ENCODE measurements at places on chromosomes 5 and 9.

- H3K27ac ChIP-seq, result no peak overlapping the region
- H3K4me3 ChIP-seq, result no peak overlapping the region
- DNase-seq, result no peak
- H3K36me3 ChIP-seq, result no peaks in the 10 kb centered on the region
- H3K27me3 ChIP-seq, result no peaks in the 10 kb centered on the region
Observed at GRCh38 chr5:33203931-33204330, 236.8 kb upstream of the TARS1 start.

- H3K36me3 ChIP-seq, result no peaks in the 10 kb centered on the region
- no peak for DNase-seq
- H3K27ac ChIP-seq, result no peak overlapping the region
Observed at GRCh38 chr5:98570661-98571191, 202.7 kb upstream of the RGMB start.

- H3K27me3 ChIP-seq, result no peaks in the 10 kb centered on the region
- H3K4me3 ChIP-seq, result peak overlapping the region; percentile 83
- H3K36me3 ChIP-seq, result no peaks in the 10 kb centered on the region
- peaks cover 46% of the 10 kb centered on the region for H3K4me1 ChIP-seq
- H3K27ac ChIP-seq, result peak overlapping the region; percentile 98
- peak; percentile 75 for DNase-seq
Observed at GRCh38 chr5:132496191-132496630, 5.6 kb upstream of the IRF1 start.

DNA sequence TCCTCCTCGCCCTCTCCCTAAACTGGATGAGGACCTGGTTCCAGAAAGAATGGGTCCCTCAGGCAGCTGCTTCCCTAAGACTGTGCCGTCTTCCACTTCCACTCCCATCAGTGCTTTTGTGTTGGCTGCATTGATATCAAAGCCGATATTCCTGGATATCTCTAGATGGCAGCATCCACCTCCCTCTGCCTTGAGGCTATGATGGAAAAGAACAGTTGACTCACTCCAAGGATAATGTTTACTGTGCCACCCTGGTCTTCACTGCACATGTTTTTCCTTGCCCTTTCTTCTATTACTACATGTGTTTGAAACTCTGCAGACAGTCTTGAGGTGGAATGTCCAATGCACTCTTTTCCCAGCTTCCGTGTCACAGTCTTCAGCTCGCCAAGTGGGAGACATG lies 211.6 kb downstream of the MAST4 start:
- H3K36me3 ChIP-seq, result no peaks in the 10 kb centered on the region
- DNase-seq, result no peak
- H3K27ac ChIP-seq, result no peak overlapping the region
- H3K4me1 ChIP-seq, result no peaks in the 10 kb centered on the region
- H3K27me3 ChIP-seq, result no peaks in the 10 kb centered on the region
- no peak overlapping the region for H3K4me3 ChIP-seq

GRCh38 chr5:134735243-134735642 lies 3.1 kb upstream of the CAMLG start:
- DNase-seq, result no peak
- no peaks in the 10 kb centered on the region for H3K27me3 ChIP-seq
- H3K4me3 ChIP-seq, result no peak overlapping the region
- H3K27ac ChIP-seq, result no peak overlapping the region
- H3K4me1 ChIP-seq, result peaks cover 7% of the 10 kb centered on the region

DNA sequence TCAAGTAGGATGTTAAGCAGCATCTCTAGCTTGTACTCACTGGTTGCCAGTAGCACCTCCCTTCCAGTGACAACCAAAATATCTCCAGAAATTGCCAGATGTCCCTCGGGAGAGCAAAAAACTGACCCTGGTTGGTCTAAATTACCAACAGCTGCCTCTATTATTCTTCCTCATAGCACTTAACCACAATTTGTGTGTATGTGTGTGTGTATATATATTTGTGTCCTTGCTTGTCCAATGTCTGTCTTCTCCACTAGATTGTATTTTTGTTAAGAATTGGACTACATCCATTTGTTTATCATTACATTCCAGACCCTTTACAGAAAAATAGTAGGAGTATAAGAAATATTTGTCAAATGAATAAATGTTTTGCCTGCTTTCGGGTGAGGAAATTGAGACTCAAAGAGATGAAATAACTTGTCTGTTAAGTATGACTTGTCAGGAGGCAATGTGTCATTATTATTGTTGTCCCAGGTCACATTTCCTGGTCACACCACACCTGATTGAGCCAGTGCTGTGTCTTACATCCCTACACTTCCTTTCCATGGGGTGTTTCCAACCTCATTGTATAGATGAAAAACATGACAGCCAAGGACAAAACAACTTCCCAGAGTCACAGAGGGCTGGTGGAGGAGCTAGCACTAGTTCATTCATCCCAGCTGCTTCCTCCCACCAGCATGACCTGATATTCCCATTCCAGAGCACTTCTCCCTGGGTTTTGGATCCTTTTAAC lies 11.4 kb upstream of the GRPEL2 start:
- DNase-seq, result no peak
- no peaks in the 10 kb centered on the region for H3K4me1 ChIP-seq
- peaks cover 60% of the 10 kb centered on the region for H3K36me3 ChIP-seq
- peak overlapping the region; percentile 28 for H3K27ac ChIP-seq
- no peaks in the 10 kb centered on the region for H3K27me3 ChIP-seq
- H3K4me3 ChIP-seq, result no peak overlapping the region

GRCh38 chr5:169029661-169030274 lies 271.2 kb downstream of the SLIT3 start:
- H3K36me3 ChIP-seq, result no peaks in the 10 kb centered on the region
- peaks cover 28% of the 10 kb centered on the region for H3K27me3 ChIP-seq
- no peak overlapping the region for H3K4me3 ChIP-seq
- H3K27ac ChIP-seq, result no peak overlapping the region
- H3K4me1 ChIP-seq, result peaks cover 43% of the 10 kb centered on the region

- H3K4me1 ChIP-seq, result no peaks in the 10 kb centered on the region
- H3K36me3 ChIP-seq, result no peaks in the 10 kb centered on the region
- DNase-seq, result no peak
- no peaks in the 10 kb centered on the region for H3K27me3 ChIP-seq
- no peak overlapping the region for H3K4me3 ChIP-seq
Observed at GRCh38 chr9:82424599-82425120, 436.1 kb downstream of the SPATA31D1 start.

DNA sequence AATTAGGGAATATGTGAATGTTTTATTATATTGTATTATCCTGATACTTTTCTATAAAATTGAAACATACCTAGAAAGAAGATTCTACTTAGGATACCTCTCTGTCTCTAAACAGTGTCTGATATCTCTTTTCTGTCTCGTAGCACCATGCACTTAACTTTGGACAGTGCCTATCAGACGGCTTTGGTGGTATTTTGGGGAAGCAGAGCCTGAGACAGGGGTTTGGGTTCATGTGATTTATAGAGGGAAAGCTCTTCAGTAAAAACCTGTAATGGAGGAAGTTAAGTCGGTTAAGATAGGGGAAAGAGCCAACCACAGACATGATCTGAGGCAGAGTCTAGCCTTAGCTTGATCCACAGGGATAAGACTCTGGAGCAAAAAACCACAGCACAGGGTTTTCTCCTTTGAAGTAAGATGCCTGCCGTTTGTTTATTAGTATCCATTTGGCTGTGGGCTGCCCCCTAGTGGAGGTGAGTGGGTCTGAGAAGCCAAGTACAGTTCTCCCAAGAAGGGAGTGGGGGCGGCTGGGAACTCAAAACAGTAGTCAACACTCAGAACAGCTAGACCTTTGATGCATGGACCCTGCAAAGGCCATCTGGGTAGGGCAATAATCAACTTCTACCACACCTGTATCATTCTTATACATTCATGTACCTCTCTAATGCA lies 141.2 kb upstream of the ASTN2 start:
- H3K27ac ChIP-seq, result no peak overlapping the region
- no peak overlapping the region for H3K4me3 ChIP-seq
- H3K4me1 ChIP-seq, result no peaks in the 10 kb centered on the region
- no peaks in the 10 kb centered on the region for H3K27me3 ChIP-seq

DNA sequence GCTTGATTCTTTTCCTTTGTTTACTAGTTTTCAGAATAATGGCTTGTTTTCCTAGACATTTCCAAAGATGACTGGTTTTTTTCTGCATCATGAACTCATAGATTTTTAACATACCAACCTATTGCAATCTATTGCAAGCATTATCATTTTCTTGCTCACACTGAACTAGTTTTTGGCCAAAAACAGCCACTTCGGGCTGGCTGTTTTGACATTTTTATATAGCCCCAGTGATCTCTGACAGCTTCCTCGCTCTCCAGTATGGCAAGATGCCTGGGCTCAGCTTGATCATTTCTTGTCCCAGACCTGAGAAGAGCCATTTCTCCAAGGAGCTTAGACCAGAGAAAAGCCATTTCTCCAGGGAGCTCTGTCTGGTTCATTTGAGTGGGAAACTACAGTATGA lies 94.3 kb upstream of the MAMDC2 start:
- no peak overlapping the region for H3K4me3 ChIP-seq
- no peak overlapping the region for H3K27ac ChIP-seq
- no peaks in the 10 kb centered on the region for H3K36me3 ChIP-seq
- no peaks in the 10 kb centered on the region for H3K27me3 ChIP-seq
- no peak for DNase-seq

- no peak for DNase-seq
- no peak overlapping the region for H3K4me3 ChIP-seq
- no peaks in the 10 kb centered on the region for H3K27me3 ChIP-seq
- H3K27ac ChIP-seq, result no peak overlapping the region
- peaks cover 17% of the 10 kb centered on the region for H3K36me3 ChIP-seq
Observed at GRCh38 chr9:112125951-112126388, 49.1 kb downstream of the SUSD1 start.

DNA sequence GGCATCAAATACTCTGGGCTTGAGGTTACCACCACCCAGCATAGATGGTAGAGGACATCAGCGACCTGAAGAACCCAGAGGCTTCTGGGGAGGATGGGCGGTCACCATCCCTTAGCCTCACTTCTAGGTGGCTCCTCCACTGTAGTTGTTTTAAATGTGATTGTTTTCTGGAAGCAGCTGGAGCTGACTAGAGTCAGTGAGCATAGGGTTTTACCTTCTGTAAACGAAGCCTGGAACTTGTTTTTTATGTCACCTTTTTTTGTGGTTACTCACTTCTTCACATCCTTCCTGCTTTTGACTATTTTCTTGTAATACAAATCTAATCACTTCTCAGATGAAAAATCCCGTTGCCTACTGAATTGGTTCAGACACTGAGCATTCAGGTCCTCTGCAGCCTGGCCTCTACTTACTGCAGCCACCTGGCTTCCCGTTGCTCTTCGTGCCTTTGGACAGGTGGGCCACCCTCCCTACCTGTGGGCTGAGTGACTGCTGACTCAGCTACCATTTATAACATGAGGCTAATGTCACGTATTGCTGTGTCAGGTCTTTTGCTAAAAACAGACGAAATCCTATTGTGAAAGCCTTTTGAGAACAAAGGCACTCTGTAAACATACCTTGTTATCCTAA lies 167.8 kb downstream of the MAN2A1 start:
- peaks cover 83% of the 10 kb centered on the region for H3K36me3 ChIP-seq
- peaks cover 15% of the 10 kb centered on the region for H3K4me1 ChIP-seq
- H3K27me3 ChIP-seq, result no peaks in the 10 kb centered on the region
- H3K4me3 ChIP-seq, result no peak overlapping the region

GRCh38 chr5:134107779-134108178 lies 6.7 kb upstream of the TCF7 start:
- H3K4me1 ChIP-seq, result peaks cover 8% of the 10 kb centered on the region
- H3K27me3 ChIP-seq, result no peaks in the 10 kb centered on the region
- no peak for DNase-seq

DNA sequence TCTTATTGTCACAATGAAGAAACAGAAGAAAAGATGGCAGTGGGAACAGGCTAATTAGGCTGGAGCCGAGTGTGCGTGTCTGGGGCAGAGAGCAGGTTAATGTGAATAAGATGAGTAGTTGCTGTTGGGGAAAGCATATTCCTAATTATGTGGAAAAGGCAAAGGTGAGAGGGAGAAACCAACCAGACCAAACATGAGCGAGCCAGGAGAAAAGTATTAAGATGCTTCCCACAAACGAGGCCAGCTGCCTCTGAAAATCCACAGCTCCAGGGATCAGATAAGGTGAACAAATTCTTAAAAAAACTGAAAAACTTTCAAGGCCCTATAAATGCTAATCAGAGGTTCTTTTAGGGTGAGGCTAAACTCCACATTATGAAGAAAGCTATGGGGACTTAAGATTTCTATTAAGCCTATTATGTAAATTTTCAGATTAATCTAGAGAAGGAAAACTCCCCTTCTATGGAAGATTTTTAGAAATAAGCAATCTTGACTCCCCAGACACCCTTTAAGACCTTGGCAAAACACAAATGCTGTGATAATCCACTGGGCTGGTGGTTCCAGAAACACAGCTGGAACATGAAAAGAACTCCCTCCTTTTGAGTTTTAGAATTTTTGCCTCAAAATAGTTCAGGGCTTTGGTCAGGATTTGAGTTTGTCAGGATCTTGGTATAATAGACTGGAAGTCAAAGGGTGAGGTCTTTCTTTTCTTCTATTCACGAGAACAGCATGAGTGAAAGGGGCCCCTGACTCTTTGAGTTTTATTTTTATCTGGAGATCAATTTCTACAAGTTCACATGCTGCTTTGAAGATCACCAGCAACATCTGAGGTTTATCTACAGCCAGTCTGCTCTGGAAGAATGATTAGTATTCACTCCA lies 238.1 kb downstream of the SPOCK1 start:
- no peaks in the 10 kb centered on the region for H3K4me1 ChIP-seq
- no peak for DNase-seq
- H3K27me3 ChIP-seq, result no peaks in the 10 kb centered on the region
- H3K36me3 ChIP-seq, result no peaks in the 10 kb centered on the region
- no peak overlapping the region for H3K27ac ChIP-seq
- H3K4me3 ChIP-seq, result no peak overlapping the region

All from esophagus squamous epithelium (tissue), 5 donors.